ENCODE measurements at places on chromosomes 5 and 9.

GRCh38 chr9:74117731-74118130 is 379.4 kb upstream of the RORB start:
- no peak for DNase-seq

DNA sequence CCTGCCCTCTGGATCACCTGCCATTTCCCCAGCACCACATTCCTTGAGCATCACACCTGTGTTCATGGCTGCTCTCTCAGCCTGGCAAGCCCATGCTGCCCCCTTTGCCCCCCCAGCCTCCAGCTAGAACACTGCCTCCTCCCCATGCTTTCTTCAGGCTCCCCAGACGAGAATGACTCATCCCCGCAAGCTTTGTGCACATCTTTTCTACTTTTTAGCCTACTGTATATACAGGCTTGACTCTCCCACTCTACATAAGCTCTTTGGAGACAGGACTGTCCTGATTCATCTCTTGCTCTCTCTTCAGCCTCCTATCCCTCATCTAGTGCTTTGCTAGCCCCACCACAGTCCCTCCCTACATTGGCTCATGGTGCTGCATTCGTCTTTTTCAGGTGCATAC is 19.9 kb upstream of the GLIPR2 start:
- DNase-seq = no peak

- no peak for DNase-seq
These were observed 59.6 kb downstream of the SPTLC1 start for GRCh38 chr9:92055624-92056023.

- DNase-seq = no peak
These were observed 891.4 kb upstream of the C9orf72 start for GRCh38 chr9:28464481-28465216.

DNA sequence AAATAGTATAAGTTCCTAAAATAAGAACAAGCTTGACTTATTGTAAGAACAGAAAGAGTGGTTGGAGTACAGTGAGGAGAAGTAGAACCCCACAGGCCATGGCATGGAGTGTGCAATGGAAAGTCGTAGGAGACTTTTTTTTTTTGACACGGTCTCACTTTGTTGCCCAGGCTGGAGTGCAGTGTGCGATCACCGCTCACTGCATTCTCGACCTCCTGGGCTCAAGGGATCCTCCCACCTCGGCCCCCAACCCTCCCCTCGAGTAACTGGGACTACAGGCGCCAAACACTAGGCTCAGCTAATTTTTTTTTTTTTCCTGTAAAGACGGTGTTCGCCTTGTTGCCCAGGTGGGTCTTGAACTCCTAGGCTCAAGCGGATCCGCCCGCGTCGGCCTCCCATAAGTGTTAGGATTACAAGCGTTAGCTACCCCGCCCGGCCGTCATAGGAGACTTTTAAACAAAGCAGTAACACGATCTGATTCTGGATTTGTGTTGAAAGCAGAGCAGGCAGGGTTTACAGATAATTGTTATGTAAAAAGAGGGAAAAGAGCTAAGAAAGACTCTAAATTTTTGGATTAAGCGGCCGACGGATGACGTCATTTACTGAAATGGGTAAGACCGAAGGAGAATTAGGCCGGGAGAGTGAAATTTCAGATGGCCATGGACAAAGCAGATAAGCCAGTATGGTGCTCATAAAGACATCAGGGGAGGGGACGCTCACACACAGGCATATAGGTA is 752 bp downstream of the TSTD2 start:
- DNase-seq = peak; percentile 2

DNA sequence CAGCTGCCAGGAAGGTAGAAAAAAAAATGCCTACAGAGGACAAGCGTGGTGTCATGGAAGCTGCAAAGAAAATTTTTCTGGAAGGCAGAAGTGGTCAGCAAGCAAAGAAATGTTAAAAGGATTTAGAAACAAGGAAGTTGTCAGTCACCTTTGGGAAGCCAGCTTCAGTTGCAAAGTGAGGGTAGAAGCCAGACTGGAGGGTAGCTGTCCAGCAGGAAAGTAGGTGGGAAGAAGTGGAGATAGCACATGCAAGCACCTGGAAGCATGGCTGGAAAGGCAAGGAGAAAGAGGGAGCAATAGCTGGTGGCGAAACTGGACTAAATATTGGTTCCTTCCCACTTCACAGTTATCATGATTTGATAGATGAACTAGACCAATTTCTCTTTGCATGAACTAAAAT is 54.3 kb downstream of the ADRB2 start:
- no peak for DNase-seq

DNA sequence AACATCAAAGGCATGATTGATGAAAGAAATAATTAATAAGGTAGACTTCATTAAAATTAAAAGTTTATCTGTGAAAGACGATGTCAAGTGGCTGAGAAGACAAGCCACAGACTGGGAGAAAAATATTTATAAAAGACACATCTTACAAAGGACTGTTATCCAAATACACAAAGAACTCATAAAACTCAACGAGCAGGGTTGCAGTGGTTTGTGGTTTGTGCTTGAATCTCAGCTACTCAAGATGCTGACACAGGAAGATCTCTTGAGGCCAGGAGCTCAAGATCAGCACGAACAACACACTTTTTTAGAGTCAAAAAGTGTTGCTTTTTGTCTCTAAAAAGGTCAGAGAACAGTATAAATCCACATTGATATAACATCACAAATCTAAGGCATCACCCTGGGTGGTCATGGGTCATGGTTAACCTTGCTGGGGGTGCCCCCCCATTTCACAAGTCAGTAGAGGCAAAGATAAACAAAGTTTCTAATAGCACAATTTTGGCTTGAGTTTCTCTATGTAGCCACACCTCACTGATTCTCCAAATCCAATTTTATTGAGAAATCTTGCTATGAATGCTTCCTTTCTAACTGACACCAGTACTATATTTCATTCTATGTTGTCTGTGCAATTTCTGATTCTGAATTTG is 342.9 kb upstream of the RPS23 start:
- no peak for DNase-seq

DNA sequence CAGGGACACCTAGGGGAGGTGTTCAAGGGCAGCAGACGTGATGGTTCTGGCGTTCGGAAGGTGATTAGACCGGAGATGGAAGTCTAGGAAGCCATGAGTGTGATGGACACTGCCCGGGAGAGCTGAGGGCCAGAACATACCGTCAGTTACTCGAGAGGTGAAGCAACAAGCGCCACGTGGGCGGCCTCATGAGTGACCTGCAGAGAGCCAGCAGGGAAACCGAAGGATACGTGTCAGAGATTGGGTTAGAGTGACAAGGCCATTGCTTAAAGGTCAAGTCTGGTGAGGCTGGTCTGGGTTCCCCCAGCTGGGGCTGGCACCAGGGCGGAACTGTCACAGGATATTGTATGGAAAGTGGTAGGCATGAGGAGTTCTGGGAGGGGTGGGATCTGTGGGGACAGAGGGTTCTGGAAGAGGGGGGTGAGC is 60.0 kb downstream of the C9orf50 start:
- no peak for DNase-seq

GRCh38 chr5:93188876-93189485 is 392.0 kb downstream of the NR2F1-AS1 start:
- DNase-seq = no peak

- no peak for DNase-seq
These were observed 98.6 kb upstream of the DAP start for GRCh38 chr5:10859393-10860195.

GRCh38 chr9:128293091-128293490 is 17.0 kb downstream of the SWI5 start:
- no peak for DNase-seq

DNA sequence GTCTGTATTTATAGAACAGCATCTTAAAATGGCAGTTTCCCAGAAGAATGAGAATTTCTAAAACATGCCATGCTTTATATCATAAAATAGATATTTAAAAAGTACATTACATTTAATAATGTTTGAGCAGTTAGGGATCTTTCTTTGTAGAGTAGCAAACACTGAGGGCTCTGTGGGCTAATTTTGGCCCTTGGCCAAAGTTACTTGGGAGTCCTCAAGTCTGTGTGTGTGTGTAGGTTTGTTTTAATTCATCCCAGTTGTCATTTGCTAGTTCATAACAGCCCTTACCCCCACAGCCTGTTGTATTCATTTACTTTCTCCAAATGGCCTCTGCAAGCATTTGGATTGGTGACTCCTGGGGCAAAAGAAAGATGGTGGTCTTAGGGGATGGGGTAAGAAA is 576.4 kb upstream of the SGCD start:
- no peak for DNase-seq

DNA sequence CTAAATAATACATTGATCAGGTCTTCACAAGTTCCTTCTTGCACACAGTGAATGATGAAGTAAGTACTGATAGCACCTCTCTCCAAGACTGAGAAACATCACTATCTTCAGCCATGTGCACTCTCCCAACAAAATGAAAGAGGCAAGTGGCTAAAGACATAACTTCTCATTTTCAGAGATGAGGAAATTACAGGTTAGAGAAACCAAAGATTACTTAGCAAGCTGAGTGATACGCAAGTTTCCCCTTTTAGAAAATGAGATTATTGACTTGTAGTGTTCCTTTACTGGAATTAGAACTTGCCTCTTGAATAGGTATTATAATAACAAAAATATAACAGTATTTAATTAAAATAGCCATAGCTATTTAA is 21.6 kb downstream of the CEMIP2 start:
- no peak for DNase-seq

DNA sequence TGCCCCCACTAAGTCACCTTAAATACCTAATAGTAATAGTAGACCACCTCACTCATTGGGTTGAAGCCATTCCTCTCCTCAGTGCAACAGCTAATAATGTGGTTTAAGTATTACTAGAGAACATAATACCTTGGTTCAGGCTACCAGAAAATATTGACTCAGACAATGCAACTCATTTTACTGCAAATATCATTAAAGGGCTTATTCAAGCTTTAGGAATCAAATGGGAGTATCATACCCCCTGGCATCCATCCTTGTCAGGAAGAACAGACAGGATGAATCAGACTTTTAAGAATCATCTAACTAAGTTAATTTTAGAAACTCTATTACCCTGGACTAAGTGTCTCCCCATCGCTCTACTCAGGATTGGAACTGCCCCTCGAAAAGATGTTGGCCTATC is 6.8 kb upstream of the RNF180 start:
- DNase-seq = no peak

DNA sequence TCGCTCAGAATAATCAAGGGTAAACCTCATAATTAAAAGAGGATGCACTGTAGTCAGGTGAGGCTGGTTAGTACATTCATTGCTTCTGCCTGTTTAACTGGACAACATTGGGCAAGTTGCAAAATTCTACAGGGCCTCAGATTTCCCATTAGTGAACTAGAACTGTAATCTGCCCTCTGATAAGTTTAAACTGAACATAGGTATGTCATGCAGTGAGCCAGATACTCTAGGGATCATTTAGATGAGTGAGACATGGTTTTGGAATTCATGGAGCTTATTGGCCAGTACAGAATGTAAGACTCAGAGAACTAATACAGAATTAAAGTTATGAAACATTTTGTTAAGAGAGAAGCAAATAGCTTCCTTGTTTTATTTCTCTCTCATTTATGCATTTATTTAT is 35.9 kb downstream of the RNF44 start:
- no peak for DNase-seq

DNA sequence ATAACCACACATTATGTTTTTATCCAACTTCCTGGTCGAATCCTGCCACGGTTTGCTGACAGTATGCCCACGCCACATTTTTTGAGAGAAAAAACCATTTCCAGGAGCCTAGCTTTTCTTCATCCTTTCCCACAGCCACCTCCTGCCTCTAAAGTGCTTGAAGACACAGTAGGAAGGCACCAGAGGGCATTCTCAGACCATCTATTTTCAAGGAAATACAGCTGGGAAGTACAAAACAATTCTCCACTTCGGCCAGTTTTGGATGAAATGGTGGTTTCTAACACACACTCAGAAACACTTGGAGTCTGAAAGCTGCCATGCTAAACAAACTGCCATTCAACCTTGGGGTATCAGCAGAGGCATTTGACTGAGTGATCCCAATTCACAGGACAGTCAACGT is 86.3 kb upstream of the RPS23 start:
- DNase-seq = no peak
